Memory B cell (primary cell): ENCODE measurements at places on chromosomes 1 and 21.

DNA sequence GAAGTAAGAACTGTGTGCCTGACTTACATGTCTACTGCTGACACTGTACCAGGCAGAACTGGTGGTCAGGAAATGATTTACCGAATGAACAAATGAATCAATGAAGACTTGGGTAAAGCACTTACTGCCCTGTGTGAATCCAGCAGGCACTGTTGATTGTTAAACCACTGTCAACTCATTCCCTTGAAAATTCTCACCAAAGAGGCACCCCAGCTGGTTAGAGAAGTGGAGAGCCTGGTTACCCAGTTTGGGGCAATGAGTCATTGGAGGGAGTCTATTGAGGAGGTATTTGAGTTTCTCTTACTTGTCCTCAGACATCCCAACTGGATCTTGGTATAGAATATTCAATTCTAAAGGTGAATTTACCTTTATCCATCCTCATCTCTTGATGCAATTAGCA lies 34.2 kb downstream of the JUN start:
- DNase-seq: no peak

- DNase-seq: no peak
Observed at GRCh38 chr1:177077734-177078499, 86.6 kb downstream of the ASTN1 start.

- DNase-seq: no peak
Observed at GRCh38 chr1:15953791-15954241, 22.1 kb downstream of the ZBTB17 start.

DNA sequence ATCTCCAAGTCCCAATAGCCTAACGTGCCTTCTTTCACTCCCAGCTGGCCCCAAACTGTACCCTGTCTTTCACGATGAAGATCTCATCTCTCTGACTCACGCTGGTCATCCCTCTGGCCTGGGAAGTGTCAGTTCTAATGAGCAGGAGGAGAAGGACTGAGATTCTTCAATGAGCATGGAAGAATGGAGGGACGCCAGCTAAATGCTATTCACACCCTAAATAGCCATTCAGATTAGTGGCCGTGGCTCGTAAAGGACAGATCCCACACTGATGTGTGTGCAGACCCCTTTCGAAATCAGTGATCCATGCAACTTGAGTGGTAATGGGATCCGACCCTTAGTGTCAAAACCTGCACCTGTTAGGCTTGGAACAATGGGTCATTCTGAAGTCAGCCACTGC lies 75.9 kb upstream of the SMYD2 start:
- no peak for DNase-seq

DNA sequence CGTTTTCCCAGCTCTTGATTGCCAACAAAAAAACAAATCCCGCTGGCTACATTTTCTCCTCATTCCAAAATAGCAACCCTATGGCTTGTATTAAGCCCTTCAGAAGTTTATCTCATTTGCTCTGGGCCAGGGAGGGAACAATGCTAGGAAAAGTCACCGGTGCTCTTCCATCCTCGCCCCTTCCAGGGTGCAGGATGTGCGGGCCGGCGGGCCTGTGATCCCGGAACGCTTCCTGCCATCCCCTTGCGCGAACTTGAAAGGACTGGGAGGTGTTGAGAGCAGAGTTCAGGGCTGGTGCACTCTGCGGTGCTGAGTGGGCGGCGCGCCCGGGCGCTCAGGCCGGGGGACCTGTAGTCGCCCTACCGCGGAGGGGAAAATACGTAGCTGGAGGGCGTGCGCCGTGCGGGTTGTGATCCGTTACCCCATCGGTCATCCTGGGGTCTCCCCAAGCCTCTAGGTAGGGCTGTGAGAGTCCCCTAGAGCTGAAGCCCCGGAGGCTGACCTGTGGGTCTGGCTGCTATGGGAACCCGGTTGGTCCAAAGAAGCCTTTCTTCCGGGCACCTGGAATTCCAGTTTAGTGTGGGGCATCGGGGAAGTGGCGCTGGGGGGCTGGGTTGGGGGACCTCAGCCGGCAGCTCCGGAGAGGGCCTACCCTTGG lies 13.1 kb downstream of the NR5A2 start:
- no peak for DNase-seq

DNA sequence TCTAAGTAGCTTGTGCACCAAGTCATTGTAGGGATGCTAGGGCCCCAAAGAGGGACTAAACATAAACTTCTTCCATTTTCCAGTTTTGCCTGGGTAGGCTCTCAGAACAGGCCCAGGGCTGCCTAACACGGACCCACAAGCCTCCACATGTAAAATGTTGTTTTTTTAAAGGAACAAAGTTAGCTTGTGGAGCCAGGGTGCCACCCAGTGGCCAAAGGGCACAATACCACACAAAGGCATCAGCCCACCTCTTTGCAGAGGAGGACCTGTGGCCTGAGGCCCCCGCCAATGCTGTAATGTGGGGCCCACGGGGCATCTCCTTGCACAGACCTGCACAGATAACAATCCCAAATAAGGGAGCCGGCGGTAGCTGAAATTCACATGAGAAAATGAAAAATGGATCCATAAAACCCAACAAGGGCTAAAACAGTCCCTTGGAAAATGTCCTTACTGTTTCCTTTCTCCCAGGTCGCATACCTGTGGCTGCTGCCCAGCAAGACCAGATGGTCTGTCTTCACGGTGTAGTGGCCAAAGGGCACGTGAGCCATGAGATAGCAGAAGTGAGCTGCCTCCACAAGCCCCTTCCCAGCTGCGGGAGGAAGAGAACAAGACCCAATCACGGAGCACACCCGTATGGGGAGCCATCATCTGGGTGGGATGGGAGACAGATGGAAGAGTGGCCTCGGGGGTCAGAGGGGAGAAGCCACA lies 23.8 kb downstream of the SEC16B start:
- DNase-seq: no peak

GRCh38 chr21:45386728-45387371 lies 18.1 kb upstream of the COL18A1 start:
- no peak for DNase-seq

GRCh38 chr1:61004262-61005003 lies 77.9 kb upstream of the NFIA start:
- DNase-seq: no peak

DNA sequence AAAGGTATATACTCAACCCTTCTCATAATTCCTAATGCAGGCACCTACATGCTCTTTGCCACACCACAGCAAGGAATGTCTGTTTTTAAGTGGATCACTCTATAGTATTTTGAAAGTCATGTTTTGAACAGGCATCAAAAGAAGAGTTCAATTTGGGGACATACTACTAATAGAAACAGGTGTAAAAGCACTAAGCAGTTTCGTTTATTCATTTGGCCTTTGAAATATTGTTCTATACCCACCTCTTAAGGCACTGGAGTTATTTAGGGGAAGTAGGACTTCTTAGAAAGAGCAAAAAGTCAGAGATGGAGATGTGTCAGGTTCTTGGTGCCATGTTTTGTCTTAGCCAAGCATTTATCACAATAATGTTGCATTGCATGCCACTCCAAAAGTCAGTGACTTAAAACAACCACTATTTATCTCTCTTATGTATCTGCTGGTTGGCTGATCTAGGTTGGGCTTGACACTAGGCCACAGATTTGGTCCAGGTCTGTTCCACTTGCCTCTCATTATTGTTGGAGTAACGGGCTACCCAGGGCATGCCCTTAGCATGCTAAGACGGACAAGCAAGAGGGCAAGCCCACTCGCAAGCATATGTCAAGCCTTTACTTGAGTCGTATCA lies 107.5 kb downstream of the RGL1 start:
- no peak for DNase-seq

- no peak for DNase-seq
Observed at GRCh38 chr1:47849591-47850261, 147.5 kb downstream of the TRABD2B start.

DNA sequence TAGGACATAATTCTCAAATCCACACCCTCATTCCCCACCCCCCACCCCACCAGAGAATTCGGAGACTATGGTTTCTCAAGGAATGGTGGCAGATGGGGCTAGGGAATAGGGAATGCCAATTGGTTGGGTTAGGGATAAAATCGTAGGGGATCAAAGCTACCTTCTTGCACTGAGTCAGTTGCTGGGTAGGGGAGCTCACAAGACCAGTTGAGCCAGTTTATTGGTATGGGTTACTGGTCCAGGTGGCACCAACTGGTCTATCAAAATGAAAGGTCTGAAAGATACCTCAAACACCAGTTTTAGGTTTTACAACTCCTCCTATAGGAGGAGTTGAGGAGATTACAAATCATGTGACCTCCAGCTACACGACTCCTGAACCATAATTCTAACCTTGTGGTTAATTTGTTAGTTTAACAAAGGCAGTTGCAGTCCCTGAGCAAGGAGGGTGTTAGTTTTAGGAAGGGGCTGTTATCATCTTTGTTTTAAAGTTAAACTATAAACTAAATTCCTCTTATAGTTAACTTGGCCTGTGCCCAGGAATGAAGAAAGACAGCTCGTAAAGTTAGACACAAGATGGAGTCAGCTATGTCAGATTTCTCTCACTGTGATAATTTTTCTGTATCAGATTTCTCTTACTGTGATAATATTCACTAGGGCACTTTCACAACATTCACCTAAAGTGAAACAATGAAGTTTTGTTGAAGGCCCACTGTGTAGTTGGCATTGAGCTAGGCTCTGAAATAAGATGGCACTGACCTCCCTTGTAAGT lies 2.5 kb downstream of the SHISAL2A start:
- no peak for DNase-seq

DNA sequence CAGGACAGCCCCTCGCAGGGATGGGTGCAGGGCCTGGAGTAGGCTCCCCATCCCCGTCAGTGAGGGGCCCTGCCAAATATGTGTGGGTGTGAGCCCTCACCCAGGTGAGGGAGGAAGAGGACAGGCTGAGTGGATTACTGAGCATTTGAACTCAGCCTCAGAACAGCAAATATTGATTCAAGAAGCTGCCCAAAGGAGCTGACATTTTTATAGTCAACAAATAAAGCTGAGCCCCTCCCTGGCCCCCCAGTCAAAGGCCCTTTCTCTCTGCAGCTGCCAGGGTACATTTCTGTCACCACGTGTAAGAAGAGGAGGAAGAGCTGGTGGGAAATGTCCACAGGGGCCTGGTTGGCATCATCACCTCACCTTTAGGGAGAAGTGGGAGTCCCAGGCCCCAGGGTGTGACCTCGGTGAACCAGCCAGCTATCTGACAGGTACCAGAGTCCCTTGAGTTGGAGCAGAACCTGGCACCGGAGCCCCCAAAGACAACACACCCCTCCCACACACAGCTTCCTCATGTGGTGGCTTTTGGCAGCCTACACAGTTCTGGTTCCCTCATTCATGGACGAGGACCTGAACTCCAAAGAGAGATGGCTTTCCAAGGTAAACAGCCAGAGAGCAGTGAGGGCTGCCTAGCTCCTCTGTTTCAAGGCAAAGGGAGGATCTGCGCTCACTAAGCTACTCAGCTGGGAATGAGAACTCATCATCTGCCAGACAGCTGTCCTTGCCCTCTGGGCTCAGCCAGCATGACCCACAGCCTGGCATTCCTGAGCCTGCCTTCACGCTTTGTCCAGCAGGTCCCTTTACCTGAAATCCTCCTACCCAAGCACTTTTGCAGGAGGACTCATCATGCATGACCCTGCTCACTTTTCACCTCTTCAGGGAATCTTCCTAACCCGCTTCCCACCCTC lies 43.0 kb upstream of the TENT5C start:
- no peak for DNase-seq

DNA sequence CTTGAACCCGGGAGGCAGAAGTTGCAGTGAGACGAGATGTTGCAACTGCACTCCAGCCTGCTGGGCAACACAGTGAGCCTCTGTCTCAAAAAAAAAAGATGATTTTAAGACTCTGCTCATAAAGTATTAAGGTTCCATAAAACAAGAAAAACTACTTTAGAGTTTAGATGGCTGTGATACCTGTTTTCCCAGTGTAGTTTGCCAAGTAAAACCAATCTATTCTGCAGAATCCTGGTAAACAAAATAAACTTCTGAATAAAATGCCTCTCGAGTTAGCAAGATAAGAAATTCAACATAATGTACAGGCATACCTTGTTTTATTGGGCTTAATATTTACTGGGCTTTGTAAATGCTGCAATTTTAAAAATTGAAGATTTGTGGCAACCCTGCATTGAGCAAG lies 30.8 kb downstream of the LTN1 start:
- no peak for DNase-seq

- DNase-seq: no peak
Observed at GRCh38 chr1:118100686-118101514, 84.1 kb downstream of the SPAG17 start.

DNA sequence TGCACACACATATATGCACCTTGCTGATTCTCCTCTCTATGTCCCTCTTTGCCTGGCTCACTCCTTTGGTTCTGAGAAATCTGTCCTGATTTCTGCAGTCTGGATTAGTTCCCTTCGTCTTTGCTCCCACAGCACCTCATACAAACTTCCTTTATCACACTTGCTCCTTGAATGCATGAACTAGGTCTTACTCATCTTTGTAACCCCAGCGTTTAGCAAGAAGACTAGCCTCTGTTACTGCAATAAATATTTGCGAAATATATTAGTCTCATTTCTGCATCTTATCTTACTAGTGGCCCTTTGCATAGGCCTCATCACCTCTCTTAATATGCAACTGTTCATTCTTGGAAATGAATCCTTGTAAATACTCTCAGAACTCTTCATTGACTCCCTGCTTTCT lies 11.4 kb downstream of the SMYD2 start:
- no peak for DNase-seq

DNA sequence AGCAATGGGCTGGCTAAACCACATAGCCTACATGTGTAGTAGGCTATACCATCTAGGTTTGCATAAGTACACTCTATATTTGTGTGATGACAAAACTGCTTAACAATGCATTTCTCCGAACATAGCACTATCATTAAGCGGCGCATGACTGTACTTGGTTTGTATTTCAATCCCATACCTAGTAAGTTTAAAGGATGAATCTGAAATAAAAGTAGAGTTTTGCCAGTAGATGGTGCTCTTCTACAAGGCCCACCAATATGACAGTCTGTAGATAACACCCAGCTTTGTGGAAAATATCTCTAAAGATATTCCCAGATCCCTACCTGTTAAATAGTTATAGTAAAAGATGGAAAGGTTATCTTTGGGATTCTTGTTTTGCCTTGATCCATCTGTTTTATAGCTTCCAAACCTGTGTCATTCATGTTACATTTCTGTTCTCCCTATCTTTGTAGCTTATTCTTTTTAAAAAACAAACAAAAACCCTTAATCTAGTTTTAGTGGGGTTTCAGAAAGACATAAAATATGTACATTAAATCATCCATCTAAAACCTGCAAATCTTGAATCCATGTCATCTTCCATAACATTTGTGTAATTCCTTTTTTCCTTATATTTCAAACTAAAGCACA lies 33.9 kb upstream of the ASPM start:
- DNase-seq: no peak
